ENCODE measurements at places on chromosomes 6 and 20.
A peak's percentile ranks its signal among the peaks of the same experiment; 100 is the strongest.

GRCh38 chr6:37260040-37260439 lies 2.1 kb upstream of the TMEM217 start:
- no peak for DNase-seq

GRCh38 chr6:141260627-141261015 lies 872.1 kb upstream of the GJE1 start:
- DNase-seq, result no peak

DNA sequence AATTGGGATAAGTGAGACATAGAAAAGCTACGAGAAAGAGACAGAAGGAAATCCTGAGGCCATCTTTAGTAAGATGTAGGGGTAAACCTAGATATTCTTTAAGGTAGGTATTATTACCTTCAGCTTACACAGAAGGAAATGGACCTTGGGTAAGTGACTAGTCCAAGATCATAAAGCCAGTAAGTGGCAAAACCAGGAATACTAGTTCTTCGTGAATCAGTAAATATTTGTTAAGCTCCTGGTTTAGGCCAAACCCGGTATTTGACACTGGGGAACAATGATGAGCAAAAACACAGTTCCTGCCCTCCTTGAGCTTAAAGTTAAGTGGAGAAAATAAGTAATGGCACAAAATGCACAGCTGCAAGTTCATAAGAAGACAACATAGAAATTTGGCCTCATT lies 5.3 kb downstream of the TRIM39 start:
- DNase-seq, result no peak

DNA sequence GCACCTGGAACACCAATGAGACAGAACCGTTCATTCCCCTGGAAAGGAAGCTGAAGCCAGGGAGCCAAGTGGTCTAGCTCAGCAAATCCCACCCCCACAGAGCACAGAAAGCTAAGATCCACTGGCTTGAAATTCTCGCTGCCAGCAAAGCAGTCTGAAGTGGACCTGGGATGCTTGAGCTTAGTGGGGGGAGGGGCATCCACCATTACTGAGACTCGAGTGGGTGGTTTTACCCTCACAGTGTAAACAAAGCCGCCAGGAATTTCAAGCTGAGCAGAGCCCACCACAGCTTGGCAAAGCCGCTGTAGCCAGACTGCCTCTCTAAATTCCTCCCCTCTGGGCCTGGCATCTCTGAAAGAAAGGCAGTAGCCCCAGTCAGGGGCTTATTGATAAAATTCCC lies 53.1 kb downstream of the KIF16B start:
- DNase-seq, result no peak

DNA sequence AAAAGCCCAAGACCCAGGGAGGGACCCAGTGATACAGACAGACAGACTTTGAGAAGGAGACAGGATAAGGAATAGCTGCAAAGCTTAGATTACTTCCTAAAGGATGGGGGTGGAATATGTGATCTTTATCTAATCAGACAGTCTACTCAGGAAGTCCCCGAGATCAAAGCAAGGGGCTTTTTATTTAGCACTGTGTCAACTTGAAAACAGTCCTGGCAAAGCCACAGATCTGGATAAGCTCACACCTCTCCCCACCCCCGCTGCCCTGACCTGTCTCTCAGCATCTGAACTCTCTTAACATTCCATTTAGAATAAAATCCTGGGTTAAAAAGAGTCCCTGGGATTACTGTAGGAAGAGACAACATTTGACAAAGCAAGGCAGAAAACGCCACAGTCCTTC lies 101.5 kb downstream of the ISM1 start:
- DNase-seq, result no peak

DNA sequence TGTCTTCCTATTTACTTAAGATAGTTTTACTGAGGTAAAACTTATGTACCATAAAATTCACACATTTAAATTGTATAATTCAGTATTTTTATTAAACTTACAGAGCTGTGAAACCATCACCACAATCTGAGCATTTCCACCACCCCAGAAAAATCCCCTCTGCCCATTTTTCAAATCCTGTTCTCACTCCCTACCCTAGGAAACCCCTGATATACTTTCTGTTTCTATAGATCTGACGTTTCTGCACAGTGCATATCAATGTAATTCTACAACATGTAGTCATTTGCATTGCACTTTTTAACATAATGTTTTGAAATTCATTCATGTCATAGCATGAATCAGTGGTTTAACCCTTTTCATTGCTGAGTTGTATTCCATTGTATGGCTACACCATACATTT lies 96.7 kb upstream of the OPRM1 start:
- DNase-seq, result no peak

GRCh38 chr6:156359912-156360311 lies 417.3 kb upstream of the ARID1B start:
- no peak for DNase-seq

GRCh38 chr20:1299522-1299921 lies 29.4 kb downstream of the SDCBP2 start:
- DNase-seq, result no peak

DNA sequence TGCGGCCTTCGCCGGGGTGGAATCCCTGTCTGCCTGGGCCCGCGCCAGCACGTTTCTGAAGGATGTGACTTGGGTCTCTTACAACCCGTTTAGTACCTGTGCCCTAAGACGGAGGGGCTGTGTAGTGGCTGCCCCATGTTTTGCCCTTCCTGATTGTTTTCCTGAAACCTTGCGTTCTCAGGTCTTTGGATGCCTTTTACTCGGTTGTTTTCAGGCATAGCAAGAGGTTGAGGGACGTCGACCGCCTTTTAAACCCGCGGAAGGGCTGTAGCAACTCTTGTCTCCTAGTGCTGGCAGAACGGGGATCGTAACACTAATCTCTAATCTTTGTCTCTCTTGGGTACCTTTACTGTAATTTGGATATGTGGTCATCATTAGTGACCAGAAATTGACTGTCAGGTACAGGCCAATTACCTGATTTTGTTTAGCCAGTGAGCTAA lies 706 bp upstream of the NANP start:
- DNase-seq, result no peak

DNA sequence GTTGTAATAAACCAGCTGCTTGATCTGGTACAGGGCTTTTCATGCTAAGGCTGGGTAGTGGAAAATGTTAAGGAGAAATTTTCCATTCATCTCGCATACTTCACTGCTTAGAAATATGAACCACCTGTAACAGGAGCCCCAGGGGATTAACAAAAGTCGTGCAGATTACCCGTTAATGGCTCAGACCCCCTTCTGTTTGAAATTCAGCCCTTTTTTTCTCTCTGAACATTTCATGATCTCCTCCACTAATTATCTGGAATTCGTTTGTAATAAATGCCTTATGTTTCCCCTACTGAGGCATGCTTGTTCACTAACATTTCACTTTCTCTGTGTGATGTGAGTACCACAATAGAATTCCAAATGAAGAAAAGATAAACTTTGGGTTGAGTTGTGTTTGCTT lies 336.4 kb upstream of the HSF2 start:
- no peak for DNase-seq

GRCh38 chr6:170464080-170464479 lies 89.0 kb downstream of the PSMB1 start:
- DNase-seq, result no peak

DNA sequence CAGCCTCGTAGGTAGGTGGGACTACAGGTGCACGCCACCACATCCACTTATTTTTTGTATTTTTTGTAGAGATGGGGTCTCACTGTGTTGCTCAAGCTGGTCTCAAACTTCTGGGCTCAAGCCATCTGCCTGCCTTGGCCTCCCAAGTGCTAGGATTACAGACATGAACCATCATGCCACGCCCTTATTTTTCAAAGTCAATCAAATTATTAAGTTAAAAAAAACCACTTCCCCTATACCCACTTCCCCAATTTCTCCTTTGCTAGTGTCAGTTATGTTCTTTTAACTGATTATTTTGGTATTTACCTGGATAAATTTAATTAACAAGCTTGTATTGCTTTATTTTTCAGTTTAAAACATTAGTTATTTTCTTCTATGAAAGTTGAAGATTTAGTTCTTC lies 49.6 kb downstream of the RIOK1 start:
- DNase-seq, result no peak

- DNase-seq, result peak; percentile 58
These were observed at the start of gene PRSS35 for GRCh38 chr6:83511901-83512681. Gene PRSS35, plus strand, starts transcription at chr6:83512534. Its CDS starts 10,908 bp downstream, at chr6:83523442.

- no peak for DNase-seq
These were observed 108.4 kb downstream of the ARID1B start for GRCh38 chr6:156885562-156885961.

- no peak for DNase-seq
These were observed 18.5 kb upstream of the ISM1 start for GRCh38 chr20:13202565-13202964.

- no peak for DNase-seq
These were observed 73.9 kb downstream of the RAMACL start for GRCh38 chr6:166512567-166512966.

DNA sequence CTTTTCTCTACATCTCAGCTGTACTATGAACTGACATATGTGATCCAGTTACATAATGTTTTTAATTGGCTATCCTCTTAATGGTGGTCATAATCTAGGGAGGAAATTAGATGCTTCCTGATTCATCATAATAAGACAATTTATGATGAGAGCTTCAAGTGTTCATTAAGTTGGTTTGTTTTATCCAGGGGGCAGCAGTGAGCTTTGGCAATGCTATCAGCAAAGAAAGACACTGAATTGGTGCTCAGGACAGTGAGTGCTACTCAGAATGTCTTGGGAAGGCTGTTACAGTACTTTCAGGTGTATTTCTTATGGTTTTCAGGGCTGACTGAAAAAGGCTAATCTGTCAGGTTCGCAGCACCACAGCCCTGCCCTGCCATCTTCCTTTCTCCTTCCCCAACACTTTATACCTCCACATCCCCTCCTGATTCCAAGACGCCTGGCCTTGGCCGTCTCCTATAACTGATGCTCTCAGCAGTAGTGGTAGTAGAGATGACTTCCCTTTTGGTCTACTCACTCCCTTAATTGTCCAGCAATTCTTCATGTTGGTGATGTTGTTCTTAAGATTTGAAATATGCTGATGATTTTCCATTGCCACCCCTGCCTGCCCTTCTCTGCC lies 67.0 kb upstream of the TNFAIP3 start:
- DNase-seq, result peak; percentile 64

DNA sequence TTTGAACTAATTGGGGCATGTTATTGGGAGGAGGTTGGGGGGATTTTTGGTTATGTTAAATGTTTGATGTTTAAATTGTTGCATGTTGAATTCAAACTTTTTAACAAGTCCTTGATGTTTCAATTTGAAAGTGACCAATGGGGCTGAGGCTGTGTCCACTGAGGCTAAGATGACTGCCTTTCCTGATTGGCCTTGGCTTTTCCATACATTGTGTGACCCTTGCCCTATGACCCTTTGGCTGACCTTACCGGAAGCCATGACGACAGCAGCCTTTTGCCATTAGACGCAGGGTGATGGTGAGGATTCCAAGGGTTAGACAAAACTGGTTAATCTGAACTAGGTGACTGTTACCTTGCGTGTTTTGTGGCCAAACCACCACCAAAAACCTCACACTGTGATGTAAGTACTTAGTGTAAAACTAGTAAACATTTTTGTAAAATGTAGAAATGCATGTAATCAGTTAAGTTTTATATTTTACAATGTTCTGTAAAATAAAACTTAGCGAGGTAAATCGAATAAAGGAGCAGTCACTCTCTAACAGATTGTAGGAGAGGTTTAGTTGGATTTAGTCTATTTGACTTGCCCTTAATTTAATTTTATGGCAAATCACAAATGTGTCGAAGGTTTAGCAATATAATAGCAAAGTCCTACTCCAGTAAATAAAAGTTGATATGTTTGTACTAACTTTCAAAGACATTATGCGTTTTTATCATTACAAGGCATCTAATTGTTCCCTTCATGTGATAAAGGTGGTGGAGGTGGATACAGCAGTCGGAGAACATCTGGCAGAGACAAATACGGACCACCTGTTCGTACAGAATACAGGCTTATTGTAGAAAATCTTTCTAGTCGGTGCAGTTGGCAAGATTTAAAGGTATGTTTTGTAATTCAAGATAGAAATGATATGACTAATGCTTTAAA lies 1.6 kb downstream of the SRSF6 start:
- peak; percentile 34 for DNase-seq

DNA sequence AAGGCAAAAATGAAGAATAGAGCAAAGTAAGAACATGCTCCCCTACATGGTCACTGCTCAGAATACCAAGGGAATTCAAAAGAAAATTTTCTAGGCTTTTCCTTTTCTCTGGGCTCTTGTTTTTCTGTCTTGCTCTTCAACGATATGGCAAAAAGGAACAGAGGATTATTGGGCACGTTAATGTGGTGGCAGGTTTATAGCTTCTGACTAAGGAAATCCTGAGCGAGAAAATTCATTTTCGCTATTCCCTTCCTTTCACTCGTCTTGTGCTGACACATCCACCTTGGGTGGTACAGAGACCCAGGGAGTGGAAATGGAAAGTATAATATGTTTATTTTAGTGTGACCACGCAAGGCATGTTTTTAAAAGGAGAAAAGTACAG lies 132.8 kb downstream of the TRIM27 start:
- no peak for DNase-seq

GRCh38 chr6:152170702-152171667 lies 363.5 kb downstream of the ESR1 start:
- DNase-seq, result no peak

- DNase-seq, result peak; percentile 66
These were observed 20.5 kb downstream of the BCAS4 start for GRCh38 chr20:50815162-50815989.

DNA sequence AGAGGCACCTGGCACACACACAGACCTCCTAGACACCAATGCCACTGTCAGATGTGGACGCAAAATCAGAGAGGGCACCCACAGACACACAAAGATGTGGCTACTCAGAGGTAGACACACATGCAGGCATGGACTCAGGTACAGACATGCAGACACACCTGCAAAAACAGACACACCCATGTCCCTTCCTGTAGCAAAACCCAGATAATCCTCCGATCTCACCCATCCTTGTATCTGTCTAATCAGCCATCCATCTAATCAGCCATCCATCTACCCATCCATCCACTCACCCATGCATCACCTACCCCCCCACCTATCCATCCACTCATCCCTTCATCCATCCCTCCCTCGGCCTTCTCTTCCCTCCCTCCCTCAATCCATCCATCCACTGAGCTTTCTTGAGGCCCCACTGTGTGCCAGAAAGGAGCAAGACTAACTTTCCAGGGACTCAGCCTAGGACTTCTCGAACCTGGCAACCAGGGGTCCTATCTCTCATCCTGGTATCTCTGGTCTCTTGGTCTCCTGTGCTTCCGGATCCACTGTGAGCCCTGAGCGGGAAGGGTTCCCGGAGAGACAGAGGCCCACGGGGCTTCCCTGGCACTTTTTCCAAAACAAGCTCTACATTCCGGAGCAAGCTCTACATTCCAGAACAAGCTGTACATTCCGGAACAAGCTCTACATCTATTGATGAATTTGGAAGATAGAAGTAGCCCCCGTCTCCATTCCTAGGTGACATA lies 1.1 kb upstream of the TGM2 start:
- DNase-seq, result no peak
